Kidney epithelial cell (primary cell): ENCODE measurements at places on chromosomes 12 and 14. TPM values are rescaled to one million over a fixed set of nuclear protein-coding genes. Genes with fewer than 3 reads are reported as not detected.

The SERPINA10 gene
- not detected in 2 replicates for total RNA-seq

DNA sequence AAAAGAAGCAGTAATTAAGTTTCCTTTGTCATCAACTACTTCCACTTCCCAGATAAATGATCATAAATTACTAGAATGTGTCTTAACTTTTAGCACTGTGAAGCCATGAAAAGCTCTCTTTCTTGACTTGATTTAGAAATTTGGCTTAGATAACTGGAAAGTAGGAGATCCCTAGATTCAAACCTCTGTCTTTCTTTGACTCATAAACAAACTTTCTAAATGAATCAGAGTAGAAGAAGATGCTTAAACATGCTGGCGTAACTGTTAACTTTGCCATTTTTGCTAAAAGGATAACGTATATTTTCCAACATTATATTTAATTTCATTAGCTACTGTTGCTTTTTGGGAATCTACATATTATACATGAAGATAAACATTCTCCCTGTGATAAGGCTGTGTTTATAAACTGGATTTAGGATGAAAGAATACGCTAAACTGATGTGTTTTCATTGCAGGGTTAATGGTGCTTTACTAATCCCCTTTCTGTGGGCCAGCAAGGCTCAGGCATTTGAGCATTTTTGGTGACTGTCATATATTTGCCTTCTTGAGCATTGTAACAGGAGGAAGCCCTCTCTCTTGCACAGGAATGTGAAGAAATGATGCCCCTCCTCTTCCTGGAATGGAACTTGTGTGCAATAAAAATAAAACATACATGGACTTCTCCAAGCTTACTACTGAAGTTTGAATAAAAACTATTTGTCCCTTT lies 301.4 kb downstream of the BMP4 start:
- no peak for DNase-seq

DNA sequence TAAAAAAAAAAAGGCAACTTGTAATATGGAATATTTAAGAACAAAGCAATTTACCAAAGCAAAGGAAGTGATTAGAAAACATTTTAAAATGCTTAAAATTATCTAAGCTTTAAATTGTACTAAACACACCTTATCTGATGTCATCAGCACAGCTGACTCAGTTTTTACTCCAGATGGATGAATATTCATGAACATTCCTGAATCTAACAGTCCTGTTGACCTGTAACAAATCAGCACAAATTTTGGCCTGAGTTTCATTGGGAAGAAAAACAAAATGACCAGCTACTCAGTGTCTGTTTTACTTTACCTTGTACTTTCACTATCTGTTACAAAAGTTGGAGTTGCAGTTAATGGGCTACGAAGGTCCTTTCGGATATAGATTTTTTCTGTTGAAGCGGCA lies 16.0 kb downstream of the NR2C1 start:
- DNase-seq = no peak

DNA sequence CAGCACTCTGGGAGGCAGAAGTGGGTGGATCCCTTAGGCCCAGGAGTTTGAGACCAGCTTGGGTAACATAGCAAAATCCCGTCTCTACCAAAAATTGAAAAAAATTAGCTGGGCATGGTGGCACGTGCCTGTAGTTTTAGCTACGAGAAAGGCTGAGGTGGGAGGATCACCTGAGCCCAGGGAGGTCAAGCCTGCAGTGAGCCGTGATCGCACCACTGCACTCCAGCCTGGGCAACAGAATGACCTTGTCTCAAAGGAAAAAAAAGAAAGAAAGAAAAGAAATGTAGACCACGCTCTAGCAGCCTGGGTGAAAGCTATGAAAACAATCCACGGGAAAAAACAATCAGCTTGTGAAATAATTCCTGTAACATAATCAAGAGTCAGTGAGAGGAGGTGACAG lies 29.0 kb downstream of the SARNP start:
- DNase-seq = no peak

DNA sequence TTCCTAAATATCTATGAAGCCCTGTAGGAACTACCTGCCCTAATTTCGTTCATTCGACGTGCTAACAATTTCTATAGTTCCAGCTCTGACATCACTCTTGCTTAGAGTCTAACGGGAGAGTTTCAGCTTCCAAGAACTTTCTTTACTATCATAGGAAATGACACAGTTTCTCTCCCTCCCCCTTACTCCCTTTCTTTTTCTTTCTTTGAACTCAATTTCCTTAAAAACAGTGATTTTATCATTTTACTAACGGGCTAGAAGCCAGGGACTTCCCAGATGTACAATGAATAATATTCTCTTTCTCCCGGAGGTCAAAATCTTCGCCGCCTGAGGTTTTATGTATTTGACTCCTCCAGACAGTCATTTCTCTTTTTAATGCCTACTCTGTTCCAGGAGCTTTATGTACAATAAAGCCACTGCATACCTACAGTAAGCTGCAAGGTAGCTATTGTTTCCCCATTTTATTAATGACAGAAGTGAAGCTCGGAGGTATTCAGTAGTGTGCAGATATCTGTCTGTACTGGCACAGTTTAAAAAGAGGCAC lies 15.7 kb downstream of the SMCO2 start:
- peak; percentile 26 for DNase-seq
